ENCODE measurements at places on chromosomes 16 and 17. TPM values are rescaled to one million over a fixed set of nuclear protein-coding genes. Genes with fewer than 3 reads are reported as not detected.
A peak's percentile ranks its signal among the peaks of the same experiment; 100 is the strongest.

- H3K27ac ChIP-seq, result no peak overlapping the region
- no peaks in the 10 kb centered on the region for H3K36me3 ChIP-seq
- no peaks in the 10 kb centered on the region for H3K4me1 ChIP-seq
- no peaks in the 10 kb centered on the region for H3K27me3 ChIP-seq
- DNase-seq, result no peak
These were observed 409.4 kb upstream of the ERCC4 start for GRCh38 chr16:13510425-13511151.

- no peaks in the 10 kb centered on the region for H3K36me3 ChIP-seq
- no peak overlapping the region for H3K27ac ChIP-seq
- H3K27me3 ChIP-seq, result no peaks in the 10 kb centered on the region
- H3K4me3 ChIP-seq, result peak overlapping the region; percentile 60
- peaks cover 24% of the 10 kb centered on the region for H3K4me1 ChIP-seq
- no peak for DNase-seq
These were observed 169.3 kb upstream of the MAF start for GRCh38 chr16:79769928-79770243.

- H3K36me3 ChIP-seq, result no peaks in the 10 kb centered on the region
- H3K4me1 ChIP-seq, result no peaks in the 10 kb centered on the region
- H3K27me3 ChIP-seq, result no peaks in the 10 kb centered on the region
- H3K4me3 ChIP-seq, result no peak overlapping the region
- no peak overlapping the region for H3K27ac ChIP-seq
These were observed 41.1 kb upstream of the MTSS2 start for GRCh38 chr16:70726892-70727361.

DNA sequence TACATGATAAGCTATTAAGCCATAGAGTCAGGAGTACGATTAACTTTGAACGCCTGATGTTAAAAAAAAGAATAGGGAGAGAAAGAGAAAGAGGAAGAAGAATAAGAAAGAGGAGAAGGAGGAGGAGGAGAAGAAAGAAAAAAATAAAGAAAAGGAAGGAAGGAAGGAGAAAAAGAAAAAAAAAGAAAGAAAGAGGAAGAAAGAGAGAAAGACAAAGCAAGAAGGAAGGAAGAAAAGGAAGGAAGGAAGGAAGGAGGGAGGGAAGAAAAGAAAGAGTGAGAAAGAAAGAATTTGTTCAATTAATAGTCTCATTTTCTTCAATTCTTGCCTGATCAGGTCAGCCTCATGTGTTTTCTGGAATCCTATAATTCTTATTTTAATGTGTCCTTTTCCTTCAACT is 33.7 kb downstream of the HS3ST2 start:
- H3K4me1 ChIP-seq, result no peaks in the 10 kb centered on the region
- no peaks in the 10 kb centered on the region for H3K36me3 ChIP-seq
- H3K4me3 ChIP-seq, result no peak overlapping the region
- H3K27me3 ChIP-seq, result no peaks in the 10 kb centered on the region

GRCh38 chr17:66507982-66508760 is 205.8 kb downstream of the PRKCA start:
- no peaks in the 10 kb centered on the region for H3K27me3 ChIP-seq
- H3K4me1 ChIP-seq, result no peaks in the 10 kb centered on the region
- no peak overlapping the region for H3K4me3 ChIP-seq
- H3K36me3 ChIP-seq, result no peaks in the 10 kb centered on the region

- no peak overlapping the region for H3K4me3 ChIP-seq
- H3K36me3 ChIP-seq, result peaks cover 72% of the 10 kb centered on the region
- no peak for DNase-seq
- no peaks in the 10 kb centered on the region for H3K27me3 ChIP-seq
- H3K4me1 ChIP-seq, result peaks cover under 1% of the 10 kb centered on the region
These were observed 13.1 kb upstream of the LASP1NB start for GRCh38 chr17:38912221-38912813.

DNA sequence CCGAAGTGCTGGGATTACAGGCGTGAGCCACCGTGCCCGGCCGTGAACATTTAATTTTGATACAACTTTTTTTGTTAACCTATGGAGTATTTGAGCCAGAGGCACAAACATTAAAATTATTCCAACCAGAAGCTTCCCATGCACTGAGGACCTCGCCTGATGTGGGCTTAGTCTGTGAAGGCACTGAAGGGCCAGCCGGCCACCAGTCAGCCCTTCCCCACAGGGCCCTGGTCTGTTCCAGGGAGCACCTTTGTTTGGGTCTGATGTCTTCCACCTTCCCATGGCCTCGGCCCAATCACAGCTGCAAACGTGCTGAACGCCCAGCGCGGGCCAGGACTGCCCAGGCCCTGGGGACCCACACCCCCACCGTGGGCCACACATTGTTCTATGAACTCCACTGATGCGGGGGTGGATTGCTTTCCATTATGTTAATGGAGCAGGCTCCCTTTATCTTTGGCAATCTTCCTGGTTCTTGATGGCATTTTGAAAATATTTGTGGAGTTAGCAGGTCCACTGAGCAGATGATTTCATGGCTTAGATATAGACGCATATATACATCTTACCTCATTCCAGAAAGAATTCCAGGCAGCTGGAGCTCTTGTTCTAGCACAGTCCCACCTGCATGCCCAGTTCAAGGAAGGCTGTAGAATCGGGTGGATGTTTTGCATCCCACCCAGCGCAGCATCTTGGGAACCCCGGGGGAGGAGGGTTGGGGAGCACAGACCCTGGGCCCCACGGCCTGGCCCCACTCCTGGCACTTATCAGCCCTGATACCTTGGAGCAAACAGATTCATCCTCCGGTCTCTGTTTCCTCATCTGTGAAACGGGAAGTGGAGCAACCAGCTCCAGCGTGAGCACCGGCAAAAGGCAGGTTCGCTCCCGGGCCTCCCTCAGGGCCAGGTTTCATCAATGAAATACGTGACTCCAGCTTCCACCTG is 14.5 kb downstream of the SPIRE2 start:
- H3K4me1 ChIP-seq, result peaks cover 20% of the 10 kb centered on the region
- no peaks in the 10 kb centered on the region for H3K36me3 ChIP-seq
- no peak overlapping the region for H3K4me3 ChIP-seq
- DNase-seq, result no peak
- no peak overlapping the region for H3K27ac ChIP-seq

Gene IRX6
- total RNA-seq, result 0.15 TPM

Gene NUPR1
- total RNA-seq, result not detected
